ENCODE measurements at places on chromosomes 1 and 21.

- DNase-seq: no peak
Measured at GRCh38 chr1:45477646-45478045, 13.3 kb downstream of the TESK2 start.

DNA sequence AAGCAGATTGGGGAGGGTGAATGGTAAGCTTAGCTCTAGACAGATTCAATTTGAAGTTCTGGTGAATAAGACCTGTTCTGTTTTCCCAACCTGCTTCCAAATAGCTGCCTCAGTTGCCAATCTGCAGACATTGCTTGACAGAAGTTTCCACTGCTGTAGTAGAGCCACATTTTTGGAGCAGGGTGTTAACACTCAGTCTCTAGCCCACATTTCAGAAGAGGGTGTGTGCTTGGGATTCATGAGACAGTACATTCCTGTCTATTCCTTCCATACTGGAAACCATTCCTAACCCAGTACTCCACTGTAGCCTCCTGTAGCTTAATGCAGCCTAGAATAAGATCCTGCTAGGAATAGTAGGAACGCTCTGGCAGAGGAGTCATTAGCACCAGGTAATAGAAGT, 450.5 kb downstream of the NUF2 start:
- no peak for DNase-seq

DNA sequence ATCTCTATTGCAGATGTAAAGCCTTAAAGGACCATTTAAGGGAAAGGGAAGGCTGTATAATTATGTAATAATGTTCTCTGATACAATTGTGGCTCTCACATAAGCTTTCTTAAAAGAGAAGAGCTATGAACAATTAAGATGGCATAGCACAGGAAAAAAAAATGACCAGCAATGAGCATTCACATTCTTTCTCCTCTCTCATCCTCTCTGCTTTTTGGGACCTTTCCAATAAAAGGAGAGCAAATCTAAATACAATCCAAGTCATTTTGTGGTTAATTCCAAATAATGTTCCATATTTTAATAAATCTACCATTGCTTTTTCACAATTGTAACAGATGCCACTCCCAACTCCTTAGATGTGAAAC, 23.5 kb downstream of the SMYD3 start:
- no peak for DNase-seq

GRCh38 chr1:94926126-94926914, 590 bp downstream of the CNN3 start:
- peak; percentile 76 for DNase-seq

- no peak for DNase-seq
Measured at GRCh38 chr1:36669262-36669661, 186.5 kb upstream of the CSF3R start.

- no peak for DNase-seq
Measured at GRCh38 chr1:155105604-155106011, 22.1 kb upstream of the EFNA1 start.
